ENCODE measurements at places on chromosomes 11 and 22.

- no peak for DNase-seq
Measured at GRCh38 chr22:25025491-25026400, 73.2 kb downstream of the KIAA1671 start.

DNA sequence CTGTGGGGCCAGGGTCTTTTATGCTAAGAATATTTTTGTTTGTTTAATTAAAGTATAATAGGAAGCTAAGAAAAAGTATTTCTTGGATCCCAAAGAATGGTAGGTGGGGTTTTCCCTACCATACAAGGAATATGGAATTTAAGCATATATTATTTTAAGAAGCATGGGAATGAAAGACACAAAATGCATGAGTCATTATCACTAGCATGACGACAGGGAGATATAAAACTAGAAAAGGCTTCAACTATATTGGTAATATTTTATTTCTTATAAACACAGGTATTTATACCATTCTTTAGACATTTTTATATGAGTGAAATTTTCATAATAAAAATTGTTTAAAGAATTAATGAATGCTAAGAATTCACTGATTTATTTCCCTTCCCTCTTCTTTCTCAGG, 39.3 kb upstream of the SOX6 start:
- DNase-seq, result no peak

- no peak for DNase-seq
Measured at GRCh38 chr11:32006799-32007388, 84.0 kb upstream of the RCN1 start.

DNA sequence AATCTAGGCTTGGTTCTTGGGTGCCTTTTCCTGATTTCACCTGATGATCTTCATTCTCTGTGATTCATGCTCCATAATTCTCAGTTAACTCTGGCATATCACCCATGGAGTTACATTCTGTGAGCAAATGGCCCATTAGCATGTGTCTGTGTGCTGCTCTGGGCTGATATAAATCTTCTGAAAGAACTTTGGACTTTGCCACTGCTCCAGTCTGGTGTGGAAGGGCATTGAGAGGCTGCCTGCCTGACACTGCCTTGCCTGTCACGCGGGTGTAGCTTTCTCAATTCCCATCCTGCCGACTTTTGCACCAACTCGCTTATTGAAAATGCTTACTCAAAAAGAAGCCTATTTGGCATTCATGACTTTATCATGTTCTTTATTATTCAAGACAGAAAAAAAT, 42.2 kb downstream of the FAT3 start:
- DNase-seq, result no peak

- peak; percentile 55 for DNase-seq
Measured at GRCh38 chr11:118342503-118343161, at the start of gene CD3D. TSS of gene CD3D (minus strand) at chr11:118342705. CDS start at chr11:118342607, 98 bp downstream.

DNA sequence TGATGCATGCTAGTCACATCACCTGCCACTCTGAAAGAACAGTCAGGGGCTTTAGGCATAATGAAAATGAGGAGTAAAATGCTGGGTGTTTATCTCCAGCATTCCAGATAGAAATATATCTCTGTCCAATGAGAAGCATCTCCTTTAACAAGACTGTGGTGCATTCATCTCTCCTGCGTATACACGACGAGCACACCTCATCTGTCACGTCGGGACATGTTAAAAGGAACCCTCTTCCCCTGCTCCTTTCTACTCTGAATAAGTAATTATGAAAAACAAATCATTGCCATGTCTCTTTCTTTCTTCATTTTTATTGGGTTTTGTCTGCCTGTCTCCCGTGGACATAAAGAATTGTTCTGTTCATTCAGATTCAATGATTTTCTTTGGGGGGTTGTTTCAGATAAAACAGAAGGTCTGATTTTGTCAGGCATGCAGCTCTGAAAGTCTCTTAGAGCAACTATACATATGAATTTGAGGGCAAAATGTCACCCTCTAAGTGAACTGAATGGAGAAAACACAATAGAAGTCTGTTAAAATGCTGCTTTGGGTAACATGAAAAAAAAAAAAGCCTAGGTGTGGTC, 195.0 kb downstream of the MAML2 start:
- no peak for DNase-seq

DNA sequence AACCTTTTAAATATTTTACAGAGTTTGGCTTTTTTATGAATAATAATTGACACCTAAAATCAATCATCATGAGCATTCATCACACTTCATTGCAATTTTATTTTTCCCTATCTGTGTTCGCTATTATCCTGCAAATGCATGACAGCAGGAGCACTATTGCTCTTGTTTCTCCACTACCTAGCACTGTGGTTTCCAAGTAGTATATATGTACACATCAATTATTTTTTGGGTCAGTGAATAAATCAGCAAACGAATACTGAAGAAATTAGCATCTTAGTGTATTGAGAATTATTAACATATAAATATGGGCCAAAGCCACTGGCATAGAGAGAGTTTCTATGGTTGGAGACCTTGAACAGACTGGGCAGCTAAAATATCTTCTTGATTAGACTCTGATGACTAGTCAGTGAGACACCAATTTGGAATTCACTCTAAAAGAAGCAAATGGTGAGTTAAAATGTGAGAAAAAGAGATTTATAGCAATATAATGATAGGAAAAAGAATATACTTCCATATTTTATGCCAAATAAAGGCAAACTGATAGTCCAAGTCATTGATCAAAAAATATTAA, 731.1 kb upstream of the LUZP2 start:
- no peak for DNase-seq

DNA sequence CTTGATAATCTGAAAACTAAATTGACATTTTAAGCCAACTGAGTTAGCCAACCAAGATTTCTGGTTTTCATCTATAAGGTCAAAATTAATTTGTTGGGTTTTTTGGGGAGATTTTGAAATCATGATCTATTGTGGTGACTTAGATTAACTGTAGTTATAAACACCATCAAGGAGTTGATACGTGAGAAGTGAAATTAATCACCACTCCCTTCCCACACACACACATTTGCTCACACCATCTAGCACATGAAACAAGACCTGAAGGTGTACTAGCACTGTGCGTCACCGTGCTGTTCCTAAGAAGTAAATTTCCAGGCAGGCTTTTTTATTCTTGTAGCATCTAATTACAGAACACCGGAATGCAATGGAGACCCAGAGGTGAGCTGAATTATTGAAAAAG, 2.1 kb downstream of the OR5B21 start:
- no peak for DNase-seq

- DNase-seq, result no peak
Measured at GRCh38 chr11:117923773-117924172, 5.4 kb downstream of the TMPRSS13 start.

- DNase-seq, result no peak
Measured at GRCh38 chr11:19953909-19954308, 206.4 kb downstream of the DBX1 start.

DNA sequence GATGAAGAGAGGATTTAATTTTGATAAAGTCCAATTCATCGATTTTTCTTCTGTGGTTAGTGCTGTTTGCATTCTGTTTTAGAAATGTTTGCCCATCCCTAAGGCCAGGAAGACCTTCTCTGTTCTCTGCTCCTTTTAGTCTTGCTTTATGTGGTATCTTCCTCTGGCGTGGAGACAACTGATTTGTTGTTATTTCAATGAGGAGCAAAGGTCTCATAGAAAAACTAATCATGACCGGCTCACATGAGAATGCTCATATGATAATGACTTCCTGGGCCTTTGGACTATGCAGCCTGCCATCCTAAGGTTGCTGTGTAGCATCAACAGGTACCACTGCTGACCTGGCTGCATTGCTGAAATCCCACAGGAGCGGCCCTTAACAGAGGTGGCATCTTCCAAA, 19.8 kb downstream of the SCGB1A1 start:
- no peak for DNase-seq

GRCh38 chr22:23613193-23613972, 18.7 kb downstream of the DRICH1 start:
- no peak for DNase-seq

DNA sequence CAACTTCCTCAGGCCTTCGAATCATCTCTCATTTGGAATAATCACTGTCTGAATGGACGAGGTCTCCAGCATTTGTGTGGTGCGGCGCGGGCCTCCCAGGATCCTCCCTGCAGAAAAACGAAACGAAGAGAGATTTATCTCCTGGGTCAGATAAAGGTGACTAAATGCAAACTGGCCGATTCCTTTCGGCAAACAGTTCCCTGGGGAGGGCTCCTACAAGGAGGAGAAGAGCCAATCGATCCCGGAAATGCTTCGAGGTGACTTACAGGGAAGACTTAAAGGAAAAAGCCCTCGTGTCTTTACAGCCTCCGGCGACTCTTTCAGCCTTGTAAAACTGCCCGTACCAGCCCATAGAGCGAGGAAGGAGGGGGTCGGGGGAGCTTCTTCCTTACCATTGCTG, 126.5 kb downstream of the MIAT start:
- no peak for DNase-seq

DNA sequence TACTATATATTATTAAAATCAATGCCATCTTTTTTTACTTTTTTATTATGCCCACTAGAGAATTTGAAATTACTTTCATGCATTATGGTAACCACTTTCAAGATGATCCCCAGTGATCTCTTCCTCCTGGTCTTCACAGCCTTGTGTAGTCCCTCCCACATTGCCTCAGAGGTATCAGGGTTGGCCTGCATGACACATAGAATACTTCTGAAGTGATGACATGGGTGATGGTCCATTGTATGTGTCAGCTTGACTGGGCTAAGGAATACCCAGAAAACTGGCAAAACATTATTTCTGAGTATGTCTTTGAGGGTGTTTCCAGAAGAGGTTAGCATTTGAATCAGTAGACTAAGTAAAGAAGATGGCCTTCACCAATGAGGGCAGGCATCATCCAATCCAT, 14.2 kb upstream of the ISX start:
- no peak for DNase-seq

- no peak for DNase-seq
Measured at GRCh38 chr11:6733326-6734275, 38.2 kb downstream of the OR2AG2 start.

GRCh38 chr11:21485426-21485825, 707.5 kb upstream of the ANO5 start:
- DNase-seq, result no peak

DNA sequence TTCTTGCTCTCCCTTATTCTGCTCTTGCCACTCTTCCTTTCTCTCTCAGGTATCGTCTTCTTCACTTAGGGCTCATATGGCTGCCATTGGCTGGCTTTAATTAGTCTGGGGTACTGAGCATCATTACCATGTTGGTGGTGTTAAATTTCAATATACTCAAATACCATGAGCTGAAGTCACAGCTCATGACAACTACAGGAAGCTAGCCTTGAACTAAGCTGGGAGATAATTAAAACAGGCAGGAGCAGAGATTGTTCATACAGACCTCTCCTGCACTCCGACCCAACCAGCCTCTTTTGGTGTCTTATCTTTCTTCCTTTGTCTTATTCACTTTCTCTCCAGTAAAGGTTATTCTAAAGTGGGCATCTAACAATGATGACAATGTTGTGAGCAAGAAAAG, 130.9 kb upstream of the BLID start:
- DNase-seq, result no peak

- DNase-seq, result no peak
Measured at GRCh38 chr11:117572129-117572528, 224.9 kb downstream of the DSCAML1 start.
